ENCODE measurements at places on chromosomes 2 and 18.

- no peak for DNase-seq
Observed at GRCh38 chr2:15141211-15141610, 419.9 kb downstream of the NBAS start.

DNA sequence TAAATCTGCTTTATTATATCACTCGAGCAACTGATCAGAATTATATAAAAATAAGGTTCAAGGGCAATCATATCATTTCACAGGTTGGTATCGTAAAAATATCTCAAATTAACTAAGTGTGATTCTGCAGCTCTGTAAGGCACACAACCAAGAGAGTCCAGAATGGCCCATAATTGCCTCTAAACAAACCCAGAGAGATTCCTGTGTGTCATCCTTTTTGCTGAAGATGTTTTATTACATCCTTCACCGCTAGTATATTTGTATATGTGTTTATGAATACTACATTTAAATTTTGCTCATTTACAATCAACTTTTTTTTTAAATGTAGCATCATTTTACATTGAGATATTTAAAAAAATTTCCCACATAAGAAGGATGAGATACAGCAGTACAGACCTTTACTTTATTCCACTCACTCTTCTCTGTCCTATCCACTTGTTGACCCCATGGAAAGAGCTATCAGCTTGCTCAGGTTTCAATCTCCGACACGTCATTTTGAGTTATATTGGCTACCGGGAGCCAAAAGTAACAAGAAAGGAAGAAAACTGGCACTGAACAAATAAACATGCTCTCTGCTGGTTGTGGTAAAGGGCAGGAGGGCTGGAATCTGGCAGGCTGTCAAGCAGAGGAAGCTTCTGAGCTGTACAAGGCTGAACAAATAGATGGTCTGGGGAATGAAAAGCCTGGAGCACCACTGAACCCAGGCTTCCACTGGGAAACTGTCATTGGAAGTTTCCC lies 23.1 kb downstream of the PLA2R1 start:
- DNase-seq: no peak

DNA sequence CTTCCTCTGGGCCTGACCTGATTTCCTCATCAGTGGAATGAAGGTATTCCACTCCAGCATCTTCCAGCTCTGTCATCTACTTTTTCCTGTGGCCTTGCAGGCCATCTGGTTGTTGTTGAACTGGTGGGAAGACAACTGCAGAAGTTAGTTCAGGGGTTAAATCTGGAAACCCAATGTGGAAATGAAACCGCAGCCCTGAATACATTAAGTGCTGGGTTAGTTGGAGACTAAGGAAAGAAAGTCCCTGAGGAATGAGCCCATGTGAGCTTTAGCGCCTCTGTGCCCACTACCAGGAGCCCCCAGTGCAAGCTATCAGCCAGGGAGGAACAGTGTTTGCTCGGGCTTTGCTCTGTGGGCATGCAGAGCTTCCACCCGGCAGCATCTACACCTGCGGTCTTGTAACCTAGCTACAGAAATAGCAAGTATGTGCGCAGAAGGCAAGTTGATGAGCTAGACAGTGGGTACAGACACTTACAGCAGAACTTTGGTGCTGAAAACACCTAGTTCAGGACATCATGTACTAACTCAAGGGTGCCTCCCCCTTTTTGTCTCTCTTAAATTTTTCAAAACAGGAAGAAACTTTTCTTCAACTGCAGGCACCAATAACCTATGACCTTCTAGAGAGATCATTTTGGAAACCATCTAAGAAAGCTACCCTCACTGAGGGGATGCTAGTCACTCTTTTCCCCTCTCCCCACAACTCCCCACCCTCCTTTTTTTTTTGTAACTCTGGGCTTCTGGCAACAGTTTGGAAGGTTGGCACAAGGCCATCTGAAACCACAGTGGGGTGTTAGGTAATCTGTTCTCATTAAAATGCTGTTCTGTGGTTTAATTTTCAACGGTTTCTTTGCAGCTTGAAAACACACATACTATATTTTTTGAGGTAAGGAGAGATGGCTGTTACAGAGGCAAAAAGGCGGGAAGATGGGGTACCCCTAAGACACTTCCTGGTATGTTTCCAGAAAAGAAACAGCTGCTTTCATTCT lies 18.3 kb upstream of the CXCR4 start:
- no peak for DNase-seq

- DNase-seq: no peak
Observed at GRCh38 chr2:3483986-3484960, 35.1 kb downstream of the ADI1 start.

GRCh38 chr2:156687126-156687525 lies 250.9 kb downstream of the GPD2 start:
- DNase-seq: no peak

DNA sequence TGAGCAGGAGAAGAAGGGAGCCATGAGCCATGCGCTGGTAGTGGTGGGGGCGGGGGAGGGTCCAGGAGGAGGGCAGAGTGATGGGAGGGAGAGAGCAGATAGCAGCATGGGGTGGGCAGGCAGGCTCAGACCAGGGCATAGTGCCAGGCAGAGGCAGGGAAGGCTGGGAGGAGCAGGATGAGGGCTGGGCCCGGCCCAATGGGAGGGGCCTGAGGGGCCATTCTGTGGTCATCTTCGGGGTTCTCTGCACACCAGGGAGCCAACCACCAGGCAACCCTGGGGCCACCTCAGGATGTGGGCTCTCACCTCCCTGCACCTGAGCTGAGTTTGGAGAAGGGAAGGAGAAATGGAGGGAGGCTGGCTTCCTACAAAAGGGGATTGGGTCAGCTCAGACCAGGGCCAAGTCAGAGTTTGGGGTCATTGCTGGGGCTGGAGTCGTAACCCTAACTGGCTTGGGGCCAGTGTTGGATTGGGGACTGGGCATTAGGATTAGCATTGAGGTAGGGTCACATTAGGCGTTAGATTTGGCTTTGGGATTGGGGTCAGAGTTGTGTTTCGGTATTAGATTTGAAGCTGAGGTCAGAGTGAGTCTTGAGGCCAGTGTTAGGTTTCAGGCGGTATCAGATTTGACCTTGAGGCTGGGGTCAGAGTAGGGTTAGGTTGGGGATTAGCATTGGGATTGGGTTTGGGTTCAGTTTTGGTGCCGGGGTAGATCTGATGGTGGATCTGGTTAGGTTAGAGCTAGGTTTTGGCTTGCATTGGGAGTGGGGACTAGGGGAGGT lies 11.2 kb downstream of the VIL1 start:
- peak; percentile 46 for DNase-seq

DNA sequence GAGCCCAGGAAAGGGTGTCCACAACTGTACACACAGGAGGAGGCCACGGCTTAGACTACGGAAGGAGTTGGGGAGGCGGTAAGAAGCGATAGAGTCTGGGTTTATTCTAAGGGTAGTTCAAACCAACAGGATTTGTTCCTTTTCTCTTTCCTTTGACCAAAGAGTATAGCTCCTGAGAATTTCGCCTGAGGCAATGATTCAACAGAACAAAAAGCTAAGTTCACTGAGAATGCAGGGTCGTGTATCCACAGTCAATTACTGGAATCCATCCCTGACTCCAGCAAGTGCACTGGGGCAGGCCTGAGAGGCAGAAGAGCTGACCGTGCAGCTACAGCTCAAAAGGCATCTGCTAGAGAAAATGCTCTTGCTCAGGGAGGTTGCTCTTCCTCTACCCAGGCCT lies 140.9 kb downstream of the TFCP2L1 start:
- no peak for DNase-seq

DNA sequence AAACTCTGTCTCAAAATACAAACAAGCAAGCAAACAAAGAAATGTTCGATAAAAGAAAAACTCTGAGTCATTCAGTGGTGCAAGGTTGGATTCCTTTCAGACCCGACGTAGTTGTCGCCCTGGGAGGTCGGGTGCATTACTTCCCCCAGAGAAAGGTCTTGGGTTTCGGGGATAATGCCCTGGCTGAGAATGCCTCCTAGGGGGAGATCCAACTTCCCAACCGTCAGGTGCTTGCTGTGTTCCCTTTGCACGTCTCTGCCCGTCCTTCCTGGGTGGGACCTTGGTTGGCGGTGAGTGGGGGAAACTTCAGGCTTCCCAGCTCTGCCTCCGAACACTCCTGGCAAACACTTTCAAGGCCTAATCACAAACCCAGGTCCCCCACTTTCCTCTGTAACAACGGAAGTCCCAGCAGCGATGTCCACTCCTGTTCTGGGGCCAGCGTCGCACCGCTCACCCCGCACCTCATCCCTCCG lies 609 bp downstream of the TPGS2 start:
- DNase-seq: peak; percentile 77

- no peak for DNase-seq
Observed at GRCh38 chr2:106853631-106854030, 32.3 kb downstream of the ST6GAL2 start.

- no peak for DNase-seq
Observed at GRCh38 chr2:134468164-134468563, 214.3 kb downstream of the MGAT5 start.

DNA sequence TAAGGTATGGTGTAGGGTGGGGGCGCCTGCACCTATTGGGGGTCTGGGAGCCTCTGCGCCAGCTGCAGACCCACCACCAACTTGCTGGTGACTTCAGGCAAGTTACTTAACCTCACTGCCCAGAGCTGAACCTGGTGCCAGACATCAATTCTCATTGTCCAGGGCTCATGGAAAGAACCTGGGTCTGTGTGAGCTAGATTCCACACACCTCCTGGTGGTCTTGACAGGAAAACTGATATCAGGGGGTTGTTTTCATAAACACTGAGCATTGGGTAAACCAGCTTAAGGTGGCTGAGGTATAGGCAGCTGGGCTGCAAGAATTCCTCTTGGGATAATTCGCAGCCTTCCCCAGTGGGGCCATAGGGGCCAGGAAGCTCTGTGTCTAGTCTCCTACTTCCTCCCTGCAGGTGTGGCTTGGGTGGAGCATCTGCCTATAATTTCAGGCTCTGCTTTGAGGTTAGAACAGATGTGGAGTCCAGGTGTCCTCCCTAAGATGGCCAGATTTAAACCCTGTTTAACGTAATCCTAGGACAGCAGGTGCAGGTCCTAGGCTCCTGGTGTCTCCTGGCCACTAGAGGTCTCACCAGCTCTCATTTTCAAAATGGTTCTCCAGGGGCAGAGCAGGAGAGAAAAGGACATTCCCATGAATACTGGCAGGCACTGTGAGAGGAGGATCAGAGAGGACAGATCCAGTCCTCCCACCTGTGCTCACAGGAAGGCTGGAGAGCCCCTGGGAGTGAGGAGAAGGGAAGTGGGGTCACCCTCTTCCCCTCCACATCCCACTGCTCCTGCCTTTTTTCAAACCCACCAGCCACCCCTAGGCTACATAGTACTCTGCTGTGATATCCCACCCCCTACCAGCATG lies 100.4 kb upstream of the SMAD2 start:
- no peak for DNase-seq

DNA sequence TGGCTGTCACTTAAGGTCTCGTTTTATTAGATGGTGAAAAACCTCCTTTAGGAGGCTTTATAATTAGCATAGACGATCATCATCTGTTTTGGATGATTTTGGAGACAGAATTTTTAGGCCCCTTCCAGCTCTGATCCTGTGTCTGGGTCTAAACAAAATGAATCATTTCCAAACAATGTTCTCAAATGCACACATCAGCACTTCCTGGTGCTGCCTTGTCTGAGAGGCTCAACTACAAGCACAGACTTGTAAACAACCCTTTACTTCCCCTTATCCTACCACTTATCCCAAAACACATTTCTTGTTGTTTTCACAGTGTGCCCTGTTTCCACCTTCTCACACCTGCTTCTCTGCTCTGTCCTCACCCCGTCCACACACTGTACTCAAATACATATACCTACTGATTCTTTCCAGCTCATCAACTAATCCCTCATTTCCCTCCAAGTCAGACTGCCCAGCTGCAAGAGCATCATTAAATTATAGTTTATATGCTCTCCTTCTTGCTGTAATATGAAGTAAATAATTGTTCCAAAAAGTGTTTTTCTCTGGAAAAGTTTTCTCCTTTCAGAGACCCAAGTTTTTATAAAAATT lies 71.2 kb upstream of the COL3A1 start:
- DNase-seq: no peak

GRCh38 chr2:198546122-198546521 lies 741.7 kb downstream of the PLCL1 start:
- no peak for DNase-seq

DNA sequence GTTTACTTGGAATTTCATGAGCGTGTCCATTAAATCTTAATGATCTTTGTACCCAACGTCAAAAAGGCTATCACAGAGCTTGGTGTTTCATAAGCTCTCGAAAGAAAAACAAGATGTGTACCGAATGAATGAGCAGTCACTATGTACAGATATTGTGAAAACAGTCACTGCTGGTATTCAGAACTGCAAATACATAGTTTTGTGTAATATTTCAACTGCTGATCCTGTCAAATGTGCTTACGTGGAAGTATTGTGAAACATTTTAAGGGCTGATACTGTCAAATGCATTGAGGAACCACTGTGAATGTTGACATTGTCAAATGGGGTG lies 184.2 kb upstream of the KLHL29 start:
- no peak for DNase-seq

GRCh38 chr2:76341439-76341838 lies 630.7 kb upstream of the GCFC2 start:
- no peak for DNase-seq

GRCh38 chr2:119536707-119537106 lies 7.5 kb upstream of the CFAP221 start:
- no peak for DNase-seq

DNA sequence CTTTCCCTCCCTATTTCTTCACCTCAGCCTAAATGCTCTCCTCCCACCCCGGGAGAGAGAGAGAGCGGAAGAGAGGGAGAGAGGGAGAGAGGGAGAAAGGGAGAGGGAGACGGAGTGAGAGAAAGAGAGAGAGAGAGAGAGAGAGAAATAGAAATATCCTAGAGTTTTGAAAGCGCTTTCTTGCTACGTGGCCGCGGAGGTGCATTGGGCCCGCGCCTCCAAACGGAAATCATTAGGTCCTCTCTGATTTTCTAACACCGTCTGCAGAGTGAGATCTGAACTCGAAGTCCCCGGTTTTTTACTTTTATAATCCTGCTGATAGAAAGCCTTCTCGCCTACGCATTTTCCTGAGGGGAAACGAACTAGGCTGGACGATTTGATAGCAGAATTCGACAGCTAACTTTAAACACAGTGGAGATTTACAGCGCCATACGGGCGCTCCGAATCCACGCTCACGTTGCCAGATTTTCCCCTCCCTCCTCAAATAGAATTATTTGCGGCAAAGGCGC lies 903 bp upstream of the EVX2 start:
- no peak for DNase-seq

- DNase-seq: no peak
Observed at GRCh38 chr2:36058953-36059352, 296.6 kb upstream of the CRIM1 start.

- no peak for DNase-seq
Observed at GRCh38 chr18:32021756-32022564, 3.3 kb downstream of the RNF125 start.

DNA sequence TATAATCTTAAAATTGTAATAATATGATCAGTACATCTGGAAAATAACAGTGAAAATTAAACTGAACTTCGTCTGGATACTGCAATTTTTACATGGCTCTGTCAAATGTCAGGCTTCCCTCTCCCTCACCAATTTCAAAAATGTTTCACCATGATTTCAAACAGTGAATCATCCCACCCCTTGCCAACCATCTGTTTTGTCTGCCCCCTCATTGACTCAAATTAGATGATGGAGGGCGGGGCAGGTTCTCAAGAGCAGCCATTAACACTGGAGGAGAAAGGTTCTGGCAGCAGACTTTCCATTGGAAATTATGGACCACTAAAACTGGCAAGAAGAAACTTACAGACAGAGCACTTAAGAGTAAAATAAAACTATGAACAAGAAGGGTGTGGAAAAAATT lies 1195.7 kb upstream of the ZEB2 start:
- DNase-seq: no peak

GRCh38 chr2:86241611-86242010 lies 42.4 kb downstream of the MRPL35 start:
- DNase-seq: no peak

- peak; percentile 45 for DNase-seq
Observed at GRCh38 chr2:181308766-181309515, 148.2 kb upstream of the ITGA4 start.
